ENCODE measurements at places on chromosomes 6 and 20. TPM values are rescaled to one million over a fixed set of nuclear protein-coding genes. Genes with fewer than 3 reads are reported as not detected.

The TOMM34 gene
- 44.2 TPM for total RNA-seq

The NR2E1 gene
- not detected for total RNA-seq

The ADGRF1 gene
- not detected for total RNA-seq

The LINC00237 gene
- not detected for total RNA-seq

The STXBP5 gene
- total RNA-seq: 25.0 TPM

The HTR1B gene
- 57.5 TPM for total RNA-seq

The SLC35F1 gene
- total RNA-seq: not detected

The COL20A1 gene
- total RNA-seq: not detected

- no peaks in the 10 kb centered on the region for H3K27me3 ChIP-seq
- no peak overlapping the region for H3K4me3 ChIP-seq
- H3K27ac ChIP-seq: no peak overlapping the region
- no peaks in the 10 kb centered on the region for H3K36me3 ChIP-seq
These were observed 3.3 kb upstream of the MTCH1 start for GRCh38 chr6:36989264-36989663.

DNA sequence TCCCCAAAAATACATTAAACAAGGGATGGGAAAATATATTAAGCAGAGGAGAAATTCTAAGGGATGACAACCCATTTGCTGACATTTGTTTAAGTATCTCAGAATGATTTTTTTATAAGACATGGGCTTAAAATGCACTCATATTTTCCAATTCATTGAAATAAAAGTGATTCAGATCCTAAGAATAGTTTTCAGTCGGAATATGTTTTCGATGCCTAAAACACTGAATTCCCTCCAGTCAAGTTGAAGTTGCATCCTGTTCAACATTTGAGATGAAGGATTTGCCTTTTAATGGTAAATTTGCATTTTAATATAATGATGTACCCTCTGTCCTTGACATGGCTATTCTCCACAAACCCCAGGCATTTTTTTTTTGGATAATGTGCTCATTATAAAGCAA, 79.3 kb downstream of the PTCHD4 start:
- H3K36me3 ChIP-seq: no peaks in the 10 kb centered on the region
- no peak for DNase-seq
- H3K4me1 ChIP-seq: no peaks in the 10 kb centered on the region

- peaks cover 3% of the 10 kb centered on the region for H3K4me1 ChIP-seq
- no peaks in the 10 kb centered on the region for H3K27me3 ChIP-seq
- no peak overlapping the region for H3K27ac ChIP-seq
- H3K36me3 ChIP-seq: no peaks in the 10 kb centered on the region
- no peak overlapping the region for H3K4me3 ChIP-seq
These were observed 57.8 kb upstream of the TPD52L1 start for GRCh38 chr6:125095580-125096301.

GRCh38 chr6:120355822-120356221, 978.5 kb downstream of the TBC1D32 start:
- H3K4me1 ChIP-seq: no peaks in the 10 kb centered on the region
- no peak overlapping the region for H3K4me3 ChIP-seq
- H3K36me3 ChIP-seq: no peaks in the 10 kb centered on the region

DNA sequence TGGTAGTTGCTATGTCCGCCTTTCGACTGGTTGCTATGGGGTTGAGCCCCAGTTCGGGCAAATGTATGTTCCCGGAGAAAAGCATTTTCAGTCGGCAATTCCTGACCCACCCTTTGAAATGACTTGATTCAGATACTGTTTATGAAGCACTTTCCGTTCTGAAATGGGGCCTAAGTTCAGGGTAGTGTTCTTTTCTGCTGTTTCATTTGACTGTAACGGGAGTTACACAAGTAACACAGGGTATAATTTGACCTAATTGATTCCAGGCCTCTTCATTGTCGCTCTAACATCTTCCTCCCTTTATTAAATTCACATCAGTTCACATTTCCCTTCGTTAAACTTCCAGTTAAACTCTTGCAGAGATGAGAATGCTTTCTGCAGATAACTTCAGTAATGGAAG, 85.5 kb downstream of the BMP6 start:
- DNase-seq: no peak
- H3K4me1 ChIP-seq: peaks cover 45% of the 10 kb centered on the region
- no peaks in the 10 kb centered on the region for H3K27me3 ChIP-seq
- H3K27ac ChIP-seq: no peak overlapping the region
- peaks cover 9% of the 10 kb centered on the region for H3K36me3 ChIP-seq
- H3K4me3 ChIP-seq: no peak overlapping the region

- no peak overlapping the region for H3K4me3 ChIP-seq
- no peaks in the 10 kb centered on the region for H3K36me3 ChIP-seq
- no peak for DNase-seq
- H3K4me1 ChIP-seq: no peaks in the 10 kb centered on the region
- no peaks in the 10 kb centered on the region for H3K27me3 ChIP-seq
These were observed 591.3 kb downstream of the HACE1 start for GRCh38 chr6:104268389-104268788.

- H3K27ac ChIP-seq: no peak overlapping the region
- H3K27me3 ChIP-seq: no peaks in the 10 kb centered on the region
- peaks cover 23% of the 10 kb centered on the region for H3K4me1 ChIP-seq
- no peak overlapping the region for H3K4me3 ChIP-seq
- DNase-seq: no peak
- H3K36me3 ChIP-seq: peaks cover 2% of the 10 kb centered on the region
These were observed 23.7 kb downstream of the UBE2V1 start for GRCh38 chr20:50089140-50089786.

- peaks cover 3% of the 10 kb centered on the region for H3K27me3 ChIP-seq
- H3K27ac ChIP-seq: no peak overlapping the region
- H3K4me3 ChIP-seq: no peak overlapping the region
- no peaks in the 10 kb centered on the region for H3K36me3 ChIP-seq
- H3K4me1 ChIP-seq: no peaks in the 10 kb centered on the region
These were observed 695.0 kb downstream of the COL12A1 start for GRCh38 chr6:74510878-74511277.

- DNase-seq: no peak
- no peak overlapping the region for H3K4me3 ChIP-seq
- H3K36me3 ChIP-seq: no peaks in the 10 kb centered on the region
- no peaks in the 10 kb centered on the region for H3K4me1 ChIP-seq
- H3K27me3 ChIP-seq: no peaks in the 10 kb centered on the region
- no peak overlapping the region for H3K27ac ChIP-seq
These were observed 220.4 kb upstream of the ZNF217 start for GRCh38 chr20:53814060-53814459.

GRCh38 chr6:35017411-35018181, 123.5 kb downstream of the TCP11 start:
- H3K27me3 ChIP-seq: no peaks in the 10 kb centered on the region
- peak; percentile 69 for DNase-seq
- H3K4me1 ChIP-seq: peaks cover 53% of the 10 kb centered on the region
- H3K27ac ChIP-seq: peak overlapping the region; percentile 84
- no peak overlapping the region for H3K4me3 ChIP-seq

- no peaks in the 10 kb centered on the region for H3K27me3 ChIP-seq
- H3K27ac ChIP-seq: peak overlapping the region; percentile 20
- H3K4me3 ChIP-seq: no peak overlapping the region
- no peaks in the 10 kb centered on the region for H3K36me3 ChIP-seq
- peaks cover 18% of the 10 kb centered on the region for H3K4me1 ChIP-seq
- DNase-seq: peak; percentile 82
These were observed 1358.6 kb upstream of the GJE1 start for GRCh38 chr6:140774080-140774505.

DNA sequence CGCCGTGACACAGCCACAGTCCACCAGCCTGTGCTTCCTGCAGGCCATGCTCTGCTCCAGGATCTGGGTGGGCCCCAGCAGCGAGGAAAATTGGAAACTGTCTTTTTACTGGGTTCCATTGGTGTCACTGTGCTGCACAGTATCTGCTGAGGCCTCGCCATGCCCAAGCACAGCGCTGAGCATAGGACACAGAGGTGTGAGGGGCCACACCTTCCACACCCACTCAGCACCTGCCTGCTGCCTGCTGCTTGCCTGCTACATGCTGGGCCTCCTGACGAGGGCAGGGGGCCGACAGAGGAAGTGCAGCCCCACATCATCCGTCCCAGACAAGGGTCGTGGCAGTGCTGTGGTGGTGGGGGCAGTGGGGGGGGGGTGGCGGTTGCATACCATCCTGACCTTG, 173.0 kb upstream of the THBS2 start:
- no peak overlapping the region for H3K27ac ChIP-seq
- H3K36me3 ChIP-seq: no peaks in the 10 kb centered on the region
- no peak for DNase-seq
- no peak overlapping the region for H3K4me3 ChIP-seq
- H3K4me1 ChIP-seq: no peaks in the 10 kb centered on the region
- H3K27me3 ChIP-seq: no peaks in the 10 kb centered on the region

DNA sequence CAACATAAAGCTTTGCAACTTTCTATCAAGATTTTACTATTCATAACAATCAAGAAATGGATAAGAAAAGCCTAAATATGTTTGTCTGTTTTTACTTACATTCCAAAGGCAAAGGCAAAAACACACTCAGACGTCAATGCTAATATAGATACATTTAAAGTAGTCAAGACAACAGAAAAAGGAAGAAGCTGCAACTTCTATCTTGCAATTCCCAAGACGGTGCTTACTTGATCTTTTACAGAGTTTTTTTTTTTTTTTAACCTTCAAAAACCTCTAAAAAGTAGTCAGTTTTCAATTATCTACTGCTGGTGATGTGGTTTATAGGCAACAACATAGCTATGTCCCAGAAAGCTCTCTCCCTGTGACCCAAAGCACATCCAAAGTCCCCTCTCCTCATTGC, 58.1 kb downstream of the EPB41L2 start:
- no peak overlapping the region for H3K27ac ChIP-seq
- H3K4me3 ChIP-seq: no peak overlapping the region
- H3K4me1 ChIP-seq: no peaks in the 10 kb centered on the region
- no peak for DNase-seq

GRCh38 chr6:84618046-84618752, 146.2 kb downstream of the TBX18 start:
- no peaks in the 10 kb centered on the region for H3K27me3 ChIP-seq
- DNase-seq: peak; percentile 96
- H3K4me1 ChIP-seq: peaks cover 28% of the 10 kb centered on the region
- no peaks in the 10 kb centered on the region for H3K36me3 ChIP-seq
- H3K27ac ChIP-seq: peak overlapping the region; percentile 100

DNA sequence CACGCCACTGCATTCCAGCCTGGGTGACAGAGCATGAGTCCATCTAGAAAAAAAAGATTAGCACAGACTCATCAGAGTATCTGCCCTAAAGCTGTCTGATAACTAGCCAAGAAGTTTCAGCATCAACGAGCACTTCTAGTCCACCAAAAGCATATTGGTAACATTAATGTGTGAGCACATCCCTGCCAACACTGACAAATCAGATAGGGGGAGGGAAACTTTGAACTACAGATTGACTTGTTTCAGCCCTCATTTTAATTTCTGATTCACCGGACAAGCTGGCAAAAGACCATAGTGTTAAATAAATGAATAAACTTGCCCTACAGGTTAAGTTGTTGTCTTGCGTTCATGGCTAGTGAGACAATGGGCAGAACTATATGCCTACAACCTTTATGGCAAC, 7.7 kb upstream of the SEC63 start:
- no peak overlapping the region for H3K4me3 ChIP-seq
- no peak overlapping the region for H3K27ac ChIP-seq
- H3K27me3 ChIP-seq: no peaks in the 10 kb centered on the region
- H3K4me1 ChIP-seq: no peaks in the 10 kb centered on the region

DNA sequence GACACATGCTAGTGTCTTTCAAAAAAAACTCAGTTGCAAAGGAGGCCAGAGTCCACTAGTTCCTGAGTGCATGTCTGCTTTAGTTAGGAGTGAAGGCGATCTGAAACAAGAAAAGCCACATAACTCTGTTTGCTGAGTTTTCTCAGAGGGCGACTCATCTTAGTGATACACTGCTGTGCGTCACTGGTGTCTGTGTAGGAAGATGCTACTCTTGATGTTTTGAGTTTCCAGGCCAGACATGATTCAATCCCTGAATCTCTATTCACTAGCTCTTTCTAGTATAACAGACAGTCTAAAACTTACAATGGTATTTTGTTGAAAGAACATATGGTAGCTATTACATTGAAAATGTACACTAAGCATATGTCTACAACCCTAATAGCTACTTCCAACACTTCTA, 60.9 kb downstream of the GFRAL start:
- H3K27ac ChIP-seq: no peak overlapping the region
- DNase-seq: no peak
- no peaks in the 10 kb centered on the region for H3K4me1 ChIP-seq
- H3K36me3 ChIP-seq: no peaks in the 10 kb centered on the region

GRCh38 chr6:8506126-8506525, 70.8 kb upstream of the SLC35B3 start:
- H3K4me1 ChIP-seq: no peaks in the 10 kb centered on the region
- H3K4me3 ChIP-seq: no peak overlapping the region
- no peaks in the 10 kb centered on the region for H3K27me3 ChIP-seq
- no peaks in the 10 kb centered on the region for H3K36me3 ChIP-seq
- no peak overlapping the region for H3K27ac ChIP-seq

GRCh38 chr20:51171141-51171540, 148.2 kb upstream of the KCNG1 start:
- no peak for DNase-seq
- no peak overlapping the region for H3K27ac ChIP-seq
- no peak overlapping the region for H3K4me3 ChIP-seq
- H3K4me1 ChIP-seq: no peaks in the 10 kb centered on the region
- no peaks in the 10 kb centered on the region for H3K36me3 ChIP-seq

DNA sequence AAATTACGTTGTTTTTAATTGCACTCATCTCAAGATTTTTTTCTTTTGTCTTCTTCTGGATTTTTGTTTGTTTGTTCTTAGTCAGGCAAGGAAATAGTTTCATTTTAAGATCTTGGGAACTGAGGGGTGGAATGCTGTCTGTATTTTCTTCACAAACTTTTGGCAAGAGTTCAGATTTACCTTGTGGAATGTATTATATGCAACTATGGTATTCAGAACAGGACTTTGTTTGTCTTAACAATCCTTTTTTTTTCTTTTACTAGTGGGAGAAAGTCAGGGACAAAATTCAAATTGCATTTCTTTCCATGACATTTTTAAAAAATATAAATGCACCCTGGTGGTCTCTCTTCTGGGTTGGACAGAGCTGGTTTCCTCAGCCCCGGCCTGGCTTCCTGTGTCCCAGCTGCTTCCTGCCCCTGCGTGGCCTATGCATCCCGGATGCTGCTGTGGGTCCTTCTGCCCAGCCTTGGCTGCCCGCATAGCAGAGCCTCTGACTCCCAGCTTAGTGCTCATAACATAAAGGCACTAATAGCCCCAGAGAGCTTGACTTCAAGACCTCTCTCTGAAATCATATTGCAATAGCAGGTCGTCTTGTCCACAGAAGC, 520.7 kb downstream of the QKI start:
- peaks cover 10% of the 10 kb centered on the region for H3K4me1 ChIP-seq
- H3K36me3 ChIP-seq: no peaks in the 10 kb centered on the region
- H3K4me3 ChIP-seq: no peak overlapping the region
- peak; percentile 30 for DNase-seq
- no peaks in the 10 kb centered on the region for H3K27me3 ChIP-seq

DNA sequence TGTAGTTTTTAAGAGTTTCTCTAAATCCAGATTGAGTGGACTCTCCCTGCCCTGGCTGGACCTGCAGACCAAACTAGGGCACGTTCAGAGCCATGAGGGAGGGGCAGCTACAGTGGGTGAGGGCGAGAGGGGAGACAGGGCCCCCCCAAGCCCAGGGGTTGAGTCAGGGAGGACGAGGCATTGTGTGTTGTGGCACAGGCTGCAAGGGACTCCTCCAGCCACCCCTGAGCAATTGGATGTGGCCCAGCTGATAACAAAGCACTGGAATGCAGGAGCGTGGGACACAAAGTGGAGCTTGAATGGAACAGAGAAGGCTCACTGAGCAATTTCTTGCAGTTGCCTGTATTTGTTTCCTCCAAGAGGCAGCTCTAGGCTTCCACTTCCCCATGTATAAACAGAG, 43.5 kb upstream of the MYL9 start:
- H3K27me3 ChIP-seq: no peaks in the 10 kb centered on the region
- DNase-seq: no peak
- H3K4me1 ChIP-seq: peaks cover 6% of the 10 kb centered on the region
- H3K36me3 ChIP-seq: peaks cover 52% of the 10 kb centered on the region
- no peak overlapping the region for H3K4me3 ChIP-seq
- H3K27ac ChIP-seq: no peak overlapping the region

Data from endothelial cell of umbilical vein (primary cell).